ENCODE measurements at places on chromosomes 2 and 18. TPM values are rescaled to one million over a fixed set of nuclear protein-coding genes. Genes with fewer than 3 reads are reported as not detected.

The MC2R gene
- total RNA-seq, result not detected

The STEAP3 gene
- total RNA-seq, result 74.0 TPM

The TRIM43 gene
- total RNA-seq, result not detected

The TNP1 gene
- total RNA-seq, result not detected

The FAM237A gene
- total RNA-seq, result not detected

The ZNF804A gene
- 5.2 TPM for total RNA-seq

The CCL20 gene
- 1.1 TPM for total RNA-seq

The LINC00305 gene
- total RNA-seq, result not detected

The POTEE gene
- total RNA-seq, result not detected

The THAP4 gene
- total RNA-seq, result 50.8 TPM

The RTP5 gene
- total RNA-seq, result not detected

The COLEC12 gene
- total RNA-seq, result 15.0 TPM

The MPP4 gene
- 0.44 TPM for total RNA-seq

The CNDP1 gene
- 0.22 TPM for total RNA-seq

The SERPINB7 gene
- 33.6 TPM for total RNA-seq

The SCN7A gene
- under 0.01 TPM for total RNA-seq

The UGT1A4 gene
- not detected for total RNA-seq

The ESCO1 gene
- total RNA-seq, result 12.9 TPM

The CMPK2 gene
- total RNA-seq, result 0.22 TPM

The GPC1 gene
- 51.9 TPM for total RNA-seq

The COL3A1 gene
- total RNA-seq, result 7,536 TPM

The DLGAP1 gene
- total RNA-seq, result 3.1 TPM

The TGFA gene
- not detected for total RNA-seq

The CAPN14 gene
- not detected for total RNA-seq

The GREB1L gene
- 0.44 TPM for total RNA-seq

The TRIM54 gene
- total RNA-seq, result not detected

The CNTNAP5 gene
- total RNA-seq, result not detected

The KLHL14 gene
- total RNA-seq, result not detected

The ARHGAP28 gene
- total RNA-seq, result 0.44 TPM

The CHRNG gene
- not detected for total RNA-seq

The ZNF532 gene
- total RNA-seq, result 55.6 TPM

The RPRM gene
- total RNA-seq, result not detected

The AKAIN1 gene
- not detected for total RNA-seq

The NT5C1B gene
- not detected for total RNA-seq

The TUBA4B gene
- total RNA-seq, result not detected

The PIKFYVE gene
- total RNA-seq, result 37.0 TPM

The RPL31 gene
- total RNA-seq, result 320 TPM

The CD8A gene
- total RNA-seq, result not detected

The TNFAIP6 gene
- 44.2 TPM for total RNA-seq

The SLC23A3 gene
- 1.1 TPM for total RNA-seq

The REG3G gene
- total RNA-seq, result not detected

The ASXL3 gene
- total RNA-seq, result 0.14 TPM

Data from placental pericyte (primary cell).